Vagina (tissue), 2 donors: ENCODE measurements at places on chromosomes 16 and 17.

- DNase-seq = no peak
Measured at GRCh38 chr16:23072769-23073549, 76.3 kb downstream of the USP31 start.

GRCh38 chr17:17860766-17861107 lies 24.0 kb upstream of the SREBF1 start:
- DNase-seq = no peak

DNA sequence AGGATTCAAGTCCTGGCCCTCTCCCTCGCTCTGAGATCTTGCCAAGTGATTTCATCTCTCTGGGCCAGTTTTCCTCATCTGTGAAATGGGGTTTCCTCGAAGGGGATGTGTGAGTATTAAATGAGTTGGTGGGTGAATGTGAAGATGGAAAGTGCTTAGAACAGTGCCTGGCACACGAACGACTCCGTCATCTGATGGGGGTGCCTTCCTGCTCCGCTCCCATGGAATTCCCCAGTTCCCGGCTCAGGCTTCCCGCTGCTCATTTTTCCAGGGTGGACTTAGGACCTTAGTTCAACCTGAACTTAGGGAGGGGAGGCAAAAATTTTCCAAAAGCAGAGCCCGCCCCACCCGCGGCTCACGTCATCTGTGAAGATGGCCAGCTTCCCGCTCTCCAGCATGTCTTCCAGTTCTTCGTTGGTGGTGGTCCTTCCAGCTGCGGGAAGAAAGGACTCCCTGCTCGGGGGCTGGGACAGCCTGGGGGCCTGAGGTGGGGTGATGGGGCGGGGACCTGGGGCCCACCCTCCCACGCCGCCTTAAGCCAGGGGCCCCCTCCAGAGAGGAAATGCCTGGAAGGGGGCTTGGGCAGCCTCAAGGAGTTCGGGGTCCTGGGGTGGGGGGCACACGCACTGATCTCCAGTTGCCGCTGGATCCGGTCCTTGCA lies 11.4 kb downstream of the HSD3B7 start:
- no peak for DNase-seq

GRCh38 chr17:55144518-55144917 lies 120.2 kb upstream of the HLF start:
- DNase-seq = no peak

DNA sequence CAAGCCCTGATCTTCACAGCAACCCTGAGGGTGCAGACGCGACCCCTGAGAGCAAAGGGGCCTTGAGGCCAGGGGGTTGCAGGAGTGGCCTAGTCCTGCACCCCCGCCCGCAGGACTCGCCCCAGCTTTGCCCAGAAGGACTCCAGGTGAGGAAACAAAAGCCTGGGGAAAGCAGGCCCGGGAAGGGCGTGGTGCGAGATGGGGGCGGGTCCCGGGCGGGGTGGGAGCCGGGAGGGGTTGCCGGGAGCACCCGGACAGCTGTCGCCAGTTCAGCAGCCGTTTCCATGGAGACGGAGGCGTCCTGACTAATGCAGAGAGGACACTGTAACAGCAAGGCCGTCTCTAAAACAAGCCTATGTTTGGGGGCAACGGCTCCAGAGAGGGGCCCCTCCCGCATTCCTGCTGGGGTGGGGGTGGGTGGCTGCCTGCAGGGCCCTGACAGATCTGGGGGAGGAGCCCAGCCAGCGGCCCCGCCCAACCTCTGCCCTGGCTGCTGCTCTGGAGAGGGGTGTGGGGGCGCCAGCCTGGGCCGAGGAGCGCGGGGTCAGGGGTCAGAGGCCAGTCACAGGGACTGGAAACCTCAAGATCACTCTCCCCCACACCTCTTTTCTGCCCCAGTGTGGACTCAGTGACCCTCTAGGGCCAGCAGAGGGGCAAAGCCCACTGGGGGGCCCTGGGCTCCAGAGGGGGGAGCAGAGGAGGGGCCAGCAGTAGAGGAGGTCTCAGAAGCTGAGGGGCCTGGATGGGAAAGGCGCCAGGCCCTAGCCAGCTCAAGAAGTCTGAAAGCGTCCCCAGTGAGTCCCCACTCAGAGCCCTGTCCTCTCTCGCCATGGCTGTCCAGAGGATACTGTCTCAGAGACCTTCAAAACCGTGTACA lies 3.1 kb upstream of the TPPP3 start:
- DNase-seq = no peak

GRCh38 chr17:69858460-69858859 lies 216.6 kb upstream of the KCNJ16 start:
- no peak for DNase-seq

DNA sequence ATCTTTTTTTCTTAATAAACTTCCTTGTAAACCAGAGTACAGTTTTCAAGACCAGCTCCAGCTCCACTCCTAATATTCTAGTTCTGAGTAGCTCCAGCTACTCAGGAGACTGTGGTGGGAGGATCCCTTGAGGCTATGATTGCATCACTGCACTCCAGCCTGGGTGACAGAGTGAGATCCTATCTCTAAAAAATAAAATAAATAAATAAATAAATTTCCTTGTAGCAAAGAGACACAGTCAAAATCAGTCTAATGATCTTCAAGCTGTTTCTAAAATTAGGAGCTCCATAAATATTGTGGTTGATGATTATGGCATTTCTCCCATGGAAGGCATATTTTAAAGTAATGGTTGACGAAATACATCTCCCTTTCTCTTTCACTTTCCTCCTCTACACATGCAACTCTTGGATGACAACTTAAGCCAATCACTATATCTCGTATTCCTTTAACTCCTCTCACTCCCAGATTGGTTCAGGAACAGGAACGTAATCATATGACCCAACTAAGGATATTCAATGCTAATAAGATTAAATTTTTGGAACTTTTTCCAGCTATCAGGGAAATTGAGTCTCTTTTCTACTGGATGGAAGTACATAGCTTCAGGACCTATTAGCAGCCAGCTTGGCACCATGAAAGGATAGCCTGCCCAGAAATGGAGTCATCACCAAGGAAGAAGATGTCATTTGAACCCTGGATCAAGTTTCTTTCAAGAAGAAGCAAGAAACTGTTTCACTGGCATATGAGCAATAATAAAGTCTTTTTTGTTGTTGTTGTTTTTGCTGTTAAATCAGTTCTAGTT lies 42.1 kb upstream of the TAOK1 start:
- DNase-seq = no peak

DNA sequence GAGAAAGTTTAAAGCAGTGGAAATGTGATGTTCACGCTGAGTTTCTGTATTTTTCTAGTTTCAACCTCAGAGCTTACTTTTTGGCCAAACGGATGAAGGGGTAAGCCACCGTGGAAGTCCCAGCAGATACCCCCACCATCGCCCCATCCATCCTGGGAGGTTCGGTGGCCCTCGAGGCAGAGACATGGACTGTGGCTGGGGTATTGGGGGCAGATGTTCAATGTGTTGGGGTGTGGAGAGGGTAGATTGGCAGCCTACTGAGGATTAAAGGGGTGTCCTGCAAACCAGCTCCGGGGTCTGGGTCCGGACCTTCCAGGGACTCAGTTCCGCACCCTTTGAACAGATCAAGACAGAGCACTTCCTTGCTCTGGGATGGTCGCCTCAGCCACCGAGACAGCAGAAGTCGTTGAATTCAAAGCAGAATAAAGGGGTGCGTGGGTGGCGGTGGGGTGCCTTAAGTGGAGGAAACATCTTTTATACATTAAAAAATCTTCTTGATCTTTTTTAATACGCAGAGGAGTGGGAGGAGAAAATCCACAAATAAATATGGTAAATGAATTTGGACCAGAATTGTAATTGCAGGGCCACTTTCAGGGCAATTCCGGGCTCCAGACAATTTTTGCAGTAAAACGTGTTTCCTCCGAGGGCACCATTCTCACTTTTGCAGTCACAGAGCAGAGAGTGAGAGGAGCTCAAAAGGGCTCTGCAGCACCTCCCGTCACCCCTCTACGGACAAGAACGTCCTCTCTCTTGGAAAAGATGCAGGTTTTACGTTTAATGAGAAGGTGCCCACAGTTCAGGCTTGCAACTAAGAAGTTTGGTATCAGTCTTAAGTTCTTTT lies 8.2 kb upstream of the CBX8 start:
- DNase-seq = no peak

GRCh38 chr16:7482596-7483290 lies 150.1 kb downstream of the RBFOX1 start:
- DNase-seq = no peak

- no peak for DNase-seq
Measured at GRCh38 chr16:1427473-1428461, 3.1 kb upstream of the PERCC1 start.

- no peak for DNase-seq
Measured at GRCh38 chr17:34024806-34025551, 230.1 kb upstream of the CCL2 start.

GRCh38 chr16:85897382-85897781 lies 1.6 kb upstream of the IRF8 start:
- DNase-seq = no peak

- DNase-seq = no peak
Measured at GRCh38 chr16:84177741-84178073, 9.2 kb downstream of the TAF1C start.

- DNase-seq = no peak
Measured at GRCh38 chr16:14337303-14338191, 266.4 kb downstream of the MRTFB start.

DNA sequence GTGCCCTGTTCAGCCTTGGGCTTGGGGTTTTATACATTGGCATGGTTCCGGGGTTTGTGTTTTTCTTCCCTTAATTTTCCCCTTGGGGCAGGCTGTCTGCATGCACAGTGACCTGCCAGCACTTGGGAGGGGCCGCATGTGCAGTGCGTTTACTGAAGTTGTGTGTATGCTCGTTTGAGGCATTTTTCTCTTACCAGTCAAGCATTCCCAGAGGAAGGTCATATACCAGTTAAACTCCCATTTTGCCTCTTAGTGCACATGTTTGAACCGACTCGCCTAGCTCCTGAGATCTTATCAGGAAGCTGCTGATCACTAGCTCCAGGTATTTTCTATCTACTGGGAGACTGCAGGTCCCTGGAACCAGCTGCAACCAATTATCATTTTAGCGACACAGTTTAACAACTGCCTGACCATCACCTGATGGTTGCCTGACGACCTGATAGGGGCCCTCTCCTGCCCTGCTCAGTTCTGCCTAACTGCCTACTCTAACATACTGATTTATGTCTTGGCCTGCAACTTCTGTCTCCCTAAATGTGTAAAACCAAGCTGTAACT lies 51.4 kb downstream of the MFSD11 start:
- DNase-seq = no peak

GRCh38 chr16:1377406-1378010 lies 25.8 kb downstream of the GNPTG start:
- DNase-seq = no peak

DNA sequence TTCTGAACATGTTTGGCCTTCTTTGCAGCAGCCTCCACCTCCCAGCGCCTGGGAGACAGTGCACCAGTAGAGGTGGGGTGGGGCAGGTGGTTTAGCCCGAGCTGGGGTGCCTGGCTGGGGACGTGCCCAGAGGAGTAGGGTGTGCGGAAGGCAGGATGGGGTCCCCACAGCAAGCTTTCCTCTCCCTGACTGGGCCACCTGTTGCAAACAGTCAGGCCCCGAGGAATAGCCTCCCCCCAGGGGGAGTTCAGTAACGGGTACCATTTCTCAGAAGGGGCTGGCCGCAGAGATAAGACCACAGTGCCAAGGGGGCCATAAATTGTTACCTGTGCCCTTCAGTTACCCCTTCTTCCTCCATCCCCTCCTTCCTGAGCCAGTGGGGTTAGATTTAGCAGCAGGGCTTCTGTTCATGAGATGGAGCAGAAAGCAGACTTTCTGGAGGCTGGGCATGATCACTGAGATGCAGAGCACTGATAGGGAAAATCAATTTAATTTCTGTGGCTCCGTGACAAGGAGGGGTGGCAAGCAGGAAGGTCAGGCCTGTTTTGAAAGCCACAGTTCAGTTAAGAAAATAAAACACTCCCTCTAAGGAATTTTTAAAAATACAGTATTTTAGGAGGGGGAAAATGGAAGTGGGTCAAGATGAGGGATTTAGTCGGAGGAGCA lies 181.9 kb downstream of the MSI2 start:
- no peak for DNase-seq

DNA sequence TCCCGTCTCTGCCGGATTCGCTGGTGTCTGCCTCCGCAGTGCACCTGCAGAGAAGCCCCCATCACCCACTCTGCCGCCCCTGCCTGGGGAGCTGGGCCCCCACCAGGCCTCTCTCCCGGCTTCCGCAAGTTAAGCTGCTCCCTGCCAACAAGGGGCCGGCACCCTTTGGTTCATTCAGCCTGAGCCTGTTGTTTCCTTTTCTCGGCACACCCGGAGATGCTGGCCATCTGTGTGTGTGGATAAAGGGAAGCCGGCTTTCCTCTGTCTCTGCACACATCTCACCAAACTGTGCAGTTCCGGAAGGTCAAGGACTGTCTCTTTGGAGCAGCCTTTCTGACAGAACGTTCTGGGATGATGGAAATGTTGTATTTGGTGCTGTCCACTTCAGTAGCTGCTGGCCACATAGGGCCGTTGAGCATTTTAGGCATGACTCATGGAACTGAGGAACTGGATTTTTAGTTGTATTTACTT lies 6.8 kb downstream of the MAPK8IP3 start:
- no peak for DNase-seq

DNA sequence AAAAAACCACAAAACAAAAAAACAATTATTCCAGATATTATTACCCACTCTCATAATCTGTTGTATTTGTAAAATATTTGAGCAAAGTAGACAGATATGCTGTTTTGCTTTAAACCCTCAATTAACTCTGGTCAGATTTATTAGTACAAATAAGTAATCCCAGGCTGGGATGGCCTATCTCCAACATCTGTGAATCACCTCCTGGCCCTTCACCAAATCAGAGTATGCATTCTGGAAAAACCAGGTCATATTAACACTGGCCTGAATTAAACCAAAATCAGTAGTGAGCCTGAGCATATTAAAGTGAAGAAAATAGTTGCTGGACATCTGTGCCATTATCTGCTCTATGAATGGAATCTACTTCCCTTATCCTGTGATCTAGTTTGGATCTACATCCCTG lies 41.0 kb downstream of the STAT3 start:
- DNase-seq = no peak

- DNase-seq = no peak
Measured at GRCh38 chr17:40167685-40168261, 9.5 kb upstream of the RAPGEFL1 start.

- DNase-seq = no peak
Measured at GRCh38 chr17:40612599-40613244, 34.9 kb downstream of the SMARCE1 start.

GRCh38 chr16:79069633-79070032 lies 530.9 kb downstream of the MAF start:
- DNase-seq = no peak

- no peak for DNase-seq
Measured at GRCh38 chr16:86012221-86012620, 113.3 kb downstream of the IRF8 start.

DNA sequence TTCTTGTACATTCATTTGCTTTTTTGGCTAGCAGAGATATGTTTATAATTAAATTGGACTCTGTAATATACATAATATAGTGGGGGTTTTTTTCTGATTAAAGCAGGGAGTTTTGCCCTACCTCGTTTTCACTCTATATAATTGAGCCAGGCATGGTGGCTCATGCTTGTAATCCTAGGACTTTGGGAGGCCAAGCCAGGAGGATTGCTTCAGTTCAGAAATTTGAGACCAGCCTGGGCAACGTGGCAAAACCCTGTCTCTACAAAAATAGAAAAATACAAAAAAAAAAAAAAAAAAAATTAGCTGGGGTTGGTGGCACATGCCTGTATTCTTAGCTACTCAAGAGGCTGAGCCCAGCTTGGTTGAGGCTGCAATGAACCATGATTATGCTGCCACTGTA lies 42.2 kb downstream of the PAFAH1B1 start:
- no peak for DNase-seq

GRCh38 chr17:42051645-42052044 lies 1.2 kb upstream of the C17orf113 start:
- no peak for DNase-seq

GRCh38 chr16:27472091-27473020 lies 70.4 kb downstream of the IL21R start:
- DNase-seq = no peak

GRCh38 chr17:43338886-43339516 lies 59.8 kb upstream of the ARL4D start:
- DNase-seq = no peak
